Cortex of kidney (tissue), 1 donor: ENCODE measurements at places on chromosomes 7 and 10.

DNA sequence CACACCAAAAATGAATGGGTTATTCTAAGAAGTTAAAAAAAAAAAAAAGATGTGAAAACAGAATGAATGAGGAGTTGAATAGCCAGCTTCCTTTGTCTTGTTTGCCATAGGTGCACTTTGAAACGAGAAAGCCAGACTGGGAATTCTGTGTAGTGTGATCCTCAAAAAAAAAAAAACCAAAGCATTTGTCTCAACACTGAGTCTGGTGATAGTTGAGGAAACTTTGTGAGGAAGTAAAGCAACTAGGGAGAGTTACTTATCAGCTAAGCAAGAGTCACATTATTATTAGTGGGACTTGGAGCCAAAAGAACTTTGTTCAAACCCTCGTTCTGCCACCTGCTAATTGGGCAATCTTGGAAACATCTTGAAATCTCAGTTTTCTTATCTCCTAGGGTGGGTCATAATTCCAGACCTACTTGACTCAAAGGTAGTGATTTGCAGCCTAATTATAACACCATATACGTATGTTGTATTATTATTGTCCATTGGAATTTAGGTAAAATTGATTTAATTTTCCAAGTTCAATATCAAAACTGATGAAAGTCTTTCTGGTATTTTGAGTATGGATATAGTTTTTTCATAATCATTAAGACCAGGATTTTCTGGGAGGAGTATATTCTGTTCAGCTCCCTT, 99.8 kb upstream of the GJD4 start:
- no peak for DNase-seq

GRCh38 chr7:68929781-68930261, 668.5 kb upstream of the AUTS2 start:
- DNase-seq = no peak

GRCh38 chr10:93579089-93579488, 12.6 kb downstream of the FFAR4 start:
- DNase-seq = no peak

DNA sequence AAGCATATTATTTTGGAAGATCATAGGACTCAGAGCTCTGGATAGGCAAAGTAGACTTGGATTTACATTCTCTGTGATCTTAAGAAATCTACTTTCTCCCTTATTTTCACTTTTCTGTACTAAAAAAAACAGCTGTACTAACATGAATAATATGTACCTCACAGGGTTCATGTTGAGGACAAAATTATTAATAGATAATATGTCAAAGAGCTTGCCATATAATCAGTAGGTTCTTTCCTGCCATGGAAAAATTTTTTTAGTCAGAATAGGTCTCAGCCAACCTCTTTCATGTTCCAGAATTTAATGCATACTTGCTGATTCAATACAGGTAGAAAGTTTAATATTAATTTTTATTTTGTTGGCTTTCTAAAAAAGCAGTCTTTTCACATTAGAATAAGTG, 780.3 kb upstream of the C7orf33 start:
- DNase-seq = no peak

DNA sequence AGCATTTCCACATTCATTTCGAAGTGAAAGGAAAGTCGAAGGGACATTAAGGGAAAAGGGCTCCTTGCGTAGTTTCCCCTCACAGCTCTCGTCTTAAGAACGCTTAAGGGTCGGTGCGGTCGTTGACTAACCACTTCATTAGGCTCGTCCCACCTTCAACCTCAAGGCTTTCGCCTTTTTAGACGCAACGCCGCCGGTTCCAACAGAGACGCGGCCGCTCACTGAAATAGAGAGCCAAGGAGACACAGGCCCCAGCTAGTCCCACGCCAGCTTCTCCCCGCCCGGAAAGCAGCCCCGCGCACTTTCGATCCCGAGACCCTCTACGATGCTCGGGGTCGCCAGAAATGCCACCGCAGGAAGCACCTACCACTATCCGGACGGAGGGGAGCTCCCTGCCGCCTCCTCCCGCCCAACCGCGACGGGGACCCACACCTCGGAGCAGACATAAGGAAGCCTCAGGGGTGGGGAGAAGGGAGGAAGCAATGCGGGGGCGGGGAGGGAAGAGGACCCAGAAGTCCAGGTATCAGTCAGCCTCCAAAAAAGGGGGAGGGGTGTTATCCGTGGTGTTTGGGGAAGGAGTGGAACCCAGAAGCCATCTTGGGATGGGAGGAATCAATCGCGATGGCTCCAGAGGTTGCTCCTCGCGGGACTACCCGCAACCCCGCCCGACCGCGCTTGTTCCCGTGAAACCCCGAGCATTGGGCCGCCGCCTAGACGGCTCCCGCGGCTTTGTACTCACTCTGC, 559 bp downstream of the TRA2A start:
- DNase-seq = no peak

DNA sequence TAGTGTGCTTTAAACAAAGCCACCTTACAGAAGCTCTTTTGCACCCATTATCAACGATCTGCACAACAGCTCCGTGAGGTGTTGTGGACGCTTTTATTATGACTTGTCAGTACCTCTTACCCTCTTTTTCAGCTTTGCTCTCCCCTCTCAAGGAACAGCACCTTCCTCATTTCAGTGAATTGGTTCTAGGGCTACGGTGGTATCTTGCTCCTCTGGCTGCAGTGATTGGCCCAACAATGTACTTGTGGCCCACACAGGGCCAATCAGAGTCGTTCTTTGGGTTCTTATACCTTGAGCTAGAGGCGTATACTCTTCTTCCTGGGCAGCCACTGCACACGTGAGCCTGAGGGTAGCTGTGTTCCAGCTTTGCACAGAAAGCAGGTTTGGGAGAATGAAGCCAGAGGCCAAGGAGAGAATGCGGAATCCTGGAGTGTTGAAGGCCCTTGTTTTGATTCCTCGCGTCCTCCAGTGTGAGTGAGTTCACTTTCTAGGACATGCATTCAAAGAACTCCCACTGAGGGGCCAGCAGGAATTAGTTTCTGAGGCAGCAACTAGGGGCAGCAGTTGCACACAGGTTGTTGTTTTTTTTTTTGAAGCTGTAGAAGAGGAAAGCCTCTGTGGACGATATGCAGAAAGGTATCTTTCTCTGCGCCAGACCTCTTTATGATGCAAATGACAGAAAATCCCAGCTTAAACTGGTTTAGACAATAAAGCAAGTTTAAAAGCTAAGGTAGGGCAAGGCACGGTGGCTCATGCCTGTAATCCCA, 49.8 kb upstream of the PDZD8 start:
- no peak for DNase-seq

DNA sequence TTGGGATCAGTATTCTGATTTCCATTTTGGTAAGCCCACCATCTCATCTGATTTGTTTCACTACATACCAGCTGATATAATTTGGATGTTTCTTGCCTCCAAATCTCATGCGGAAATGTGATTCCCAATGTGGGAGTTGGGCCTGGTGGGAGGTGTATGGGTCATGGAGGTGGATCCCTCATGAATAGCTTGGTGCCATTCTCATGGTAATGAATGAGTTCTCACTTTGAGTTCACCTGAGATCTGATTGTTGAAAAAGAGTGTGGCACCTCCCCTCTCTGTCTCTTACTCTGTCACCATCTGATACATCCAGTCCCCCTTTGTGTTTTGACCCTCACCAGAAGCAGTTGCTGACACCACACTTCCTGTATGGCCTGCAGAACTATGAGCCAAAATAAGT, 347.3 kb downstream of the ARL4A start:
- no peak for DNase-seq

DNA sequence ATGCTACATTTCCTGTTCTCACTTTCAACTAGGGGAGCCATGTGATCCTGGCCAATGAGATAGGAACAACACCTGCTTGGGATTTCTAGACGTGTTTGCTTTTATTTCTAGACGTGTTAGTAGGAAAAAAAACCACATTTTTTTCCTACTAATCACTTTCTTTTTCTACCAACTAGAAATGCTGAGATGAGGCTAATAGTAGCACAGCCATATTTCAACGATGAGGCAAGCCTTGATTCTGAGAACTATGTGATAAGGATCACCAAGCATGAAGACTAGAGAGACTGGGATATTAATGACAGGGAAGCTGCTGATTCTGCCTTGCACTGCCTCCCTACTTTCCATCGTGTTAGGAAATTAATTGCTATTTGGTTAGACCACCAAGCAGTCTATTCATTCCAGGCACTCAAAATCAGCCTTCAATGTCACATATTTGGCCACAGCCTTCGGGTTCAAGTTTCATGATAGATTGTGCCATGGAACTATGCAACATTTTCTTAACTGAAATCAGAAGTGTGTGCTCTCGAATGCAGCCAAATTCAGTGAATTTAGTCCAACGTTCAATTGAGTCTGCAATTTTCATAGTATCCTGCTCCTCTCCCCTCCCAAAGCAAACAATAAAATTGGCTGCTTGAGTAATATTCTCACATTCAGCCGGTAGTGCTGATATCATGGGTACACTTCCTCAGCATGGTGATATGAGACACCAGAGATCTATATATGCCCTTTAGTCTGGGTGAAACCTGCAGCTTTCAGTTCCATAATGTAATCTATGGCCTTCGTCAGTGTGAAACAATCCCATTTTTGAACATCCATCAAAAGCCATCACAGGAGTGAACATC, 98.1 kb downstream of the GPR37 start:
- no peak for DNase-seq

DNA sequence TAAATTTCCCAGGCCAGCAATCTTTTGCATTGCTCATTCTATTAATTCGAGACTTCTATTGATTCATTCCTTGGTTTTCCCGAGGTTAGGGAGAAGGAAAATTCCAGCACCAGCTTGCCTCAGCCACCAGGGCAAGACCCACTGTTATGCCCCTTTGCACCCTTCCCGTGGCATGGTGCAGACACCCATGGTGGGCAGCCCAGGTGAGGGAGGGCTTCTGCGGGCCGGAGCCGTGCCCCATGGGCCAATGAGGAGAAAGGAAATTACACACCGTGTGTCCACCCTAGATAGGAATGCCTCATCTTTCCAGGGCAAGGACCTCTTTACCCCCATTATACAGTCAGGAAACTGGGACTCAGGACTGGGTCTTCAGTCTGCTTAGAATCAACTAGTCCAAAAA, 4.5 kb upstream of the GRID1 start:
- no peak for DNase-seq

DNA sequence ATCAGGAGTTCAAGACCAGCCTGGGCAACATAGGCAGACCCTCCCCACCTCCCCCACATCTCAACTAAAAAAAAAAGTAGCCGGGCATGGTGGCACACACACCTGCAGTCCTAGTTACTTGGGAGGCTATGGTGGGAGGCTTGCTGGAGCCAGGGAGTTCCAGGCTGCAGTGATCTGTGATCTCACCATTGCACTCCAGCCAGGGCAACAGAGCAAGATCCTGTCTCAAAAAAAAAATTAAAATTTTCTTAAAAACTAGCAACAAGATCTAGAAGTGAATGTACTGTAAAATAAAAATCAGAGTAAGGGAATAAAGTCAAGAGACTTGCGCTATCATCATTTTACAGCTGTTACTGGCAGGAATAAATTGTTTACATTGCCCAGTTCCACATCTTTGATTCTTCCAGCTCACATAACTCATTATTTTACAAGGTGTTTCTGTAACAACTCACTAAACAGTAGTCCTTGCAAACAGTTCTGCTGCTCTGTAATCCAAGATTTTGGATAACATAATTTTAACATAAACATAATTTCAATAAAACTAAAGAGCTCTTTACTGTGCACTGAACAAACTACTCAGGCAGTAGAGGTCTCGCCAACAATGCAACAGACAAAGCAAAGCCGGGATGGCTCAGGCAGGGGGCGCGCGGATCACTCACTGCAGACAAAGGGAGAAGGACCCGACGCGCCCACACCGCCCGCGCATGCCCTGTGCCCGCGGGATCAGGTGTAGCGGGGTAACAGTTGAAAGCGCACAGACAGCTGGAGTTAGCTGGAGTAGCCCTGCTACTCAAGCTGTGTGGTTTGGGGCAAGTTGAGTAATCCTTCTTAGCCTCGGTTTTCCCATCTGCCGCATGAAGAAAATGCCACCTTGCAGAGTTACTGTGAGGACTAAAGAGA, 73.3 kb upstream of the NFE2L3 start:
- DNase-seq = no peak

DNA sequence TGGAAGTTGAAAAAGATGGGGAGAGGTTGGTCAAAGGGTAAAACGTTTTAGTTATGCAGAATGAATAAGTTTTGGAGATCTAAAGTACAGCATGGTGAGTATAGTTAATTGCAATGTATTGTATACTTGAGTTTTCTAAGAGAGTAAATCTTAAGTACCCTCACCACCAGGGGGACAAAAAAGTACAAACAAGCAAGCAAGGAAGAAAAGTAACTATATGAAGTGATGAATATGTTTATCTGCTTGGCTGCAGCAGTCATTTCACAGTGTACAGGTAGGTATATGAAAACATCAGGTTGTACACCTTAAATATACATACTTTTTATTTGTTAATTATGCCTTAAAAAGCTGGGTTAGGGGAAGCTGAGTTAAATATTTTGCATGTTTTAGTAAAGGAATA, 157.3 kb downstream of the PCLO start:
- no peak for DNase-seq

DNA sequence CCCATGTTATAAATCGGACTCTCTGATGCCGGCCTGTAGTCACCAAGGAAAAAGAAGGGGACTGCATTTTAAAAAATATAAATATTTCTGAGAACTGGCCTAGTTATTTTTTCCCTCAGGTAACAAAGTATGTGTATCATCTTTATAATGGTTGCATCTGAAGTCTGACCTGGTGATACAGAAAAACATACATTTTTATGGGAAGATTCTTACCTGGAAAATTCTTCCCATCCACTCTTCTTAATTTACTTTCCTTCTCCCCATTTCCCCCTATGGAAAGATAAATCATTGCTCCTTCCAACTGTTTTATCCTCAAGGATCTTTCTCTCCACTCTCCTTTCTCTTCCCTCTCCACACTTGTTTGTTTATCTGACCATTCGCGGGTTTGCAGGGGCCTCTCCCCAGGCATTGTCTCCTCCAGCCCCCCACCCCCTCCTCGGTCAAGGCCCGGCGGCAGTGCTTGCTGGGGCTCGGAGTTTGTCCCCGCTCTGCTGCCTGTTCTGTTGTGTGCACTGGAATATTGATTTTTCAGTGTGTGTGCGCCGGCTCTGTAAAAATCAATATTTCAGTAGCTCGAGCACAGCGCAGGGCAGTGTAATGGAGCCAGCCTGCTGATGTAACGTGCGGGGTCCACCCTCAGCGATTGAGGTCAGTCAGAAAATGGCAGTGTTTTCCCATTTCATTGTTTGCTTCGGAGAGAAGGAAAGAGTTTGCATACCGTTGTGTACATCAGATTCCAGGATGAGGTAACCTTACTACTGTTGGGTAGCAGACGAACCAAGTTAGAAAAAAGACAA, 199.5 kb upstream of the NFE2L3 start:
- no peak for DNase-seq

GRCh38 chr10:132417957-132418441, 21.0 kb downstream of the PWWP2B start:
- DNase-seq = no peak

- no peak for DNase-seq
Observed at GRCh38 chr7:93232673-93233018, 480 bp downstream of the VPS50 start.
